ENCODE measurements at places on chromosomes 12 and 14.

DNA sequence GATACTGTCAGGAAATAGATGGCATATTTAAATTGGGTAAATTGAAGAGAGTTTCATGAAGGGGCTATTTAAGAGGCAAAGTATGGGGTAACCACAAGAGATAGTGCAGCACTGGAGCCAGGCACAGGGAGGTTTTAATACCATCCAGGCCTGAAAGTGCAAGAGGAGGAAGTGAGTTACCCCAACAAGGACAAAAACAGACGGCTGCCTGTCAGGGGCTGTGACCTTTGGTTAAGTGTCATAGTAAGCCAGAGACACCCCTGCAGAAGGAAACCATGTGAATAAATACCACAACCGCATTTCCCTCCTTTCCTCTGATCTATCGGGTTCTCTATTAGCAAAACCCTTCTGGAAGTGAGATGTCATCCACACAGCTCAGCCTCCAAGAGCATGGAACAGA lies 122.0 kb upstream of the DHRS4 start:
- no peak for DNase-seq

GRCh38 chr14:69170839-69171238 lies 17.9 kb upstream of the DCAF5 start:
- DNase-seq: no peak

DNA sequence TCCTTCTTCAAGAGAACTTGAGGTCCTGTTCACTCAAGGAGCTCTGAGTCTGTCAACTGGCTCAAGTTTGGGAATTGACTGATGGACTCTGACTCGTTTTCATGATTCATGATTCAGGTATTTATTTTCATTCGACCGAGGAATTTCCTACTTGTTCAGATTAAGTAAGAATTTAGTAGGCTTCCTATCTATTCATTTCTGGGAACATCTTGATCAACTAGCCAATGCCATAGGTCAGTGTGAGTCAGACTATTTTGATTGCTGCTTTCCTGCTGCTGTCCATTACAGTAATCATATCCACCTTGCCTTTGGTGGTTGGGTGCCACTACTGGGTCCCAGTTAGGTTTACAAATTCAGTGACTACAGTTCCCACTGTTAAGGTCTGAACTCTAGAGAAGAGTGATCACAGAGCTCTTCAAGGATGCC lies 6.1 kb downstream of the FAM186A start:
- no peak for DNase-seq

DNA sequence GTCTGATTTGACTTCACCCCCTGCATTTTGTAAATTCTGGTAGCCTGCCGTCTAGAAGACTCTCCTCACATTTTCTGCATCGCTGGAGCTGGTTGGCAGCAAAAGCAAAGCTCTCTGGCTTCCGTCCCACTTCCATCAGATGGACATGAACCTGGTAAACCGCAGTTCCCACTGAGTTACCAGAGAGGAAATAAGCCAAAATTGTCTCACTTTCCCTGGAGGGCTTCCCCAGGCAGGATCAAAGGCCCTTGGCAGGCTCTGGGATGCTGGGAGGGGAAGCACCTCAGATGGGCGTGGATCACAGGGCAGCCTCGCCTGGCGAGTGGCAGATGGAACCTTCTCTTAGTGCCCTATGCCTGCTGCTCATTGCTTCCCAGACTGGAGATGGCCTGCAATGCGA lies 243.5 kb downstream of the TMEM132C start:
- DNase-seq: no peak

GRCh38 chr12:76755829-76756379 lies 8.0 kb upstream of the ZDHHC17 start:
- DNase-seq: no peak

GRCh38 chr12:18595412-18595811 lies 142.4 kb downstream of the PLCZ1 start:
- no peak for DNase-seq

- no peak for DNase-seq
These were observed 35.2 kb upstream of the DLK1 start for GRCh38 chr14:100691395-100692056.

DNA sequence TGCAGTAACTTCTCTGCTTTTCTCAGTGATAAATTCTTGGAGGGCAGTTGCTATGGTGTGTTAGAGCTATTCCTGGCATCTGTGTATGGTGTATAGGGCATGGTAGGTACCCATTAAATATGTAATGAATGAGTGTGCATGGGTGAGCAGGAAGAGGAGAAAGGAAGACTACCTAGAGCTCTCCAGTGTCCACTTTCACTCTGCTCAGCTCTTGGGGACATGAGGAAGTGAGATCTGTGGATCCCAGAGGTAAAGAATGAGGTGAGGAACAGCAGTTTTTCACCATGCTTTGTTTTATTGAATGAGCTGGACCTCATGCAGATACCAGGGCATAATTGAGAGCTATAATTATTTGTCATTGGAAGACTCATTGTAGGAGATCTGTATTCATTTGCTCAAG lies 444.8 kb upstream of the RGS6 start:
- DNase-seq: no peak

DNA sequence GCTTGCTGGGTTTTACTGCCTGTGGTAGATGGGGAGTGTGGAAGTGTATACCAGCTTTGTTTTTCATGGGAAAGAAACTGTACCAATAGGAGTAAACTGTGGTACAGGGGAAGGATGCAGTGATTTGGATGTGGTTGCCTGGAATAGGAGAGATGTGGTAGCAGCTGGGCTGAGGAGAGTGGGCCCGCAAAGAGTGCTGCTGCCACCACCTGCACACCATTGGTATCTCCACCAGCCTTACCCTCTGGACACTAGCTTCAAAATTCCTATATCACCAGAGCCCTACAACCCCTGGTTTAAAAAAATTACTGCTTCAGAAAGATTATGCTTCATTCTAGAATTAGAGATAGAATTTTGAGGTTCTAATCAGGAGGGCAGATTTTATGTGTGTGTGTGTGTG lies 53.6 kb downstream of the AKAP6 start:
- no peak for DNase-seq

DNA sequence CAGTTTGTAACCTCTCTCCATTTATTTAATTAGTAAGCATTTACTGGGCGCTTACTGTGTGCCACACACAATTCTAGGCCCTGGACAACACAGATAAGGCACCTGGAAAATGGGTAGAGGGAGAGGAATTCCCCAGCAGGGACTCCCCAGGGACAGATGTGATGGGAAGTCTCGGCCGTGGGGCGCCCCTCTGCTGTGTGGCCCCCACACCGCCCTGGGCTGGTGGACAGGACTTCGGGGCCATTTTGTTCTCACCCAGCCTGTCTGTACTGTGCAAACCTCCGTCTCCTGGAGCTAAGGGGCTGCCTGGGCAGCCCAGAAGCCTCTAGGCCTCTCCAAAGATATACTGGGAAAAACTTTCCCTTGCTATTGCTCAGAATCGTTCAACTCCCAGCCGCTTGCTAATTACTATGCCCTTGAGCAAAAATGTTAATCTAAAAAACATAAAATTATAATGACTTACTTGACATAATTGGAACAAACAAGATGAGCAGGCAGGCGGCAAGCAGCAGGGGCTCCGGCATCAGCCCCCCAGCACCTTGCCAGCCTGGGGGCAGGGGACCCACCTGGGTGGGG lies 64.4 kb upstream of the NCOR2 start:
- no peak for DNase-seq

DNA sequence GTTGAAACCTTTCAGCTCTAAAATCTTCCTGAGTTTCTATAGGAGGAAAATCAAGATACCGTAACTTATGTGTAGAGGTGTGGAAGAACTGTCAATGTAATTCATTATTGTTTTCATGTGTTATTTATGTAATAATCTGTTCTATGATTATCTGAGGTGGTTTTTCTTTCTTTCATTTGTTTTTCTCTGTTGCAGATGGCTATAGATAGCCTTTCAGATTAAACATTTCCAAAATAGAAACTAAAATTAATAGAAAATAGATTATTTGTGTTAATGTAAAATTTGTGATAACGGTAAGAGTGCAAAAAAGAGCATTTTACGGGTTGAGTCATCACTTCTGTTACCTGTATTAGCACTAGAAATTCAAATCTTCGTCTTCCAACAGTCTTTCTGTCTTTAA lies 128.8 kb downstream of the SYNE2 start:
- no peak for DNase-seq

- no peak for DNase-seq
These were observed 6.4 kb upstream of the ADSS1 start for GRCh38 chr14:104717646-104718045.

DNA sequence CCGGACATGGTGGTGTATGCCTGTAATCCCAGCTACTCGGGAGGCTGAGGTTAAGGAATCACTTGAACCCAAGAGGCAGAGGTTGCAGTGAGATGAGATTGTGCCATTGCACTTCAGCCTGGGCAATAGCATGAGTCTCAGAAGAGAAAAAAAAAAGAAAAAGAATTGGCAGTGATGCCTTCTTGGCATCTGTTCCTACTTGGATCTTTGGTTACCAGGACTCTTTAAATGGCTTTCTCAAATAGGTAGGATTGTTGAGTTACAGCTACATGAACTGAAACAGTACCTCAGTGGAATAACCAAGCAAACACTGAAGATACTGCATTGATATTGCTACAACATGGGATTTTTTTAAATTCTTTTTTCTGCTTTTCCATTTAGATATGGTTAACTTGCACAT lies 136.8 kb downstream of the SAMD4A start:
- no peak for DNase-seq

DNA sequence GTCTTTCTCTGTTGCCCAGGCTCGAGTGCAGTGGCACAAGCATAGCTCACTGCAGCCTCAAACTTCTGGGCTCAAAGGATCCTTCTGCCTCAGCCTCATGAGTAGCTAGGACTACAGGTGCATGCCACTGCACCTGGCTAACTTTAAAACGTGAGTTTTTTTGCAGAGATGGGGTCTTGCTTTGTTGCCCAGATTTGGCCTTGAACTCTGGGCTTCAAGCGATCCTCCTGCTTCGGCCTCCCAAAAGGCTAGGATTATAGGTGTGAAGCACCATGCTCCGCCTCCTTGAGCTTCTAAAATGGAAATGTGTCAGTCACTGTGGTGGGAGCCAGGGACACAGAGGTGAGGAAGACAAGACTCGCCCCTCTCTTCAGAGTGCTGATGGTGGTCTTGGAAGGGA lies 45.6 kb downstream of the WSCD2 start:
- DNase-seq: no peak

DNA sequence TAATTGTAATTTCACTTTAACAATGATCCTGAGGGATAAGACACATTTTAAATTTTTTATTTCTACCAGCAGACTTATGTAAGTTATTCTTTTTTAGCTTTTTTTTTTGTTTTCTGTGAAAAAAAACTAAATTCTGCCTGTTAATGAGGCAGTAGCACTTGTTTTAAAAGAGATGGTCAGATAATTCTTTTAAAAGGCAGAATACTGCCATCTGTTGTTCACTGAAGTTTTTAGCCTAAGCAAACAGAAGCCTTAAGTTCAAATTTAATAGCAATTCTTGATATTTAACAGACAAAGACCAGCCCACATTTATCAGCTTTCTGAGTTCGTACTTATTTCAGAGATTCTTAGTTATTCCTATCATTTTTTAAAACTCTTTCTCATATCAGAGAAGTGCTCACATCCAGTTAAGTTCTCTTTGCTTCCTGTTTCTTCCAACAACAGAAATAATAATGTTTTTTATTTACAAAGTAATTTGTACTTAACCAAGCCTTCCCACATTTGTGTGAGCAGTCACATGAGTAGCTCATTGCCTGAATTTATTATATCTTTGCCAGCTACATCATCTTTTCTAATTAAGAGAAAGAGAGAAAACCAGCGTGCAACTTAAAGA lies 93.4 kb upstream of the SLCO1C1 start:
- DNase-seq: no peak

DNA sequence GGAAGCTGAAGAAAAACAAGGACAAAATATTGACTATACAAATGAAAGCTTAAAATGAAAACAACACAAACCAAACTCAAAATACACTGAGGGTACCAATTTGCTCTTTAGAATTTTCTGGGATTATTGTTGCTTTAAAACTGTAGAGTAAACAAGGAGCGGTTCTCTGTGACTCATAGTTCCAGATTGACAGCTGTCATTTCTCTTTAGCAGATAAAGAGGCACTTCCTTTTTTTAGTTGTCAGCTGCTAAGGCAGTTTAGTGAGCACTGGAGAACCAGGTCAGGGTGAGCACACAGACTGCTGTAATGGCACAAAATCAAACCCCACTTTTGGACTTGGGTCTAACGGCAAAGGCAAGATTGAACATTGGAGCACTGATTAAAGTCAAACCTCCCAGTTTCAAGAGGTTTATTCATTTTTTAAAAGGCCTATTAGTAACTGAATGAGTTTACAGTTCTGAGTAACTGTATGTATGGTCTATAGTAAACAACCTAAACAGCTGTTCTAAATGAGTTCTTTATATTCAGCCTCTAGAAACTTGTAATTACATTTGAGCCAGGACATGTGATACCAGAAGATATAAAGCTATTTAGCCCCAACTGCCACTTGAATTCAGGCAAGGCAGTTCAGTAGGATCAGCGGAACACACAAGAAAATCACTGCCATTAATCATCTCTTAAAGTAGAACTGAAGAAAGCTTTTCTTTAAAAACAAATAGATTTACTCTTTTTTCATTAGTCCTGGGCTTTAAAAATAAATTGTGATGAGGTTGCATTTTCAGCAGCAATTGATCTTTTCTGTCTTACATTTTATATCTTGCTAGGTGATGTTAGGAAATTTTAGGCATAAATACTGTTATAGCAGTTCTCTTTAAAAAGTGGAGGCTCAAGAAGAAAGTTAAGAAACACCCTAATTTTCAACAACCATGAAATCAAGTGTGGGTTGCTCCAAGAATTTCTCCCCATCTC lies 71.7 kb upstream of the PRICKLE1 start:
- no peak for DNase-seq

- no peak for DNase-seq
These were observed at the start of gene TAS2R7 for GRCh38 chr12:10802587-10802986. TAS2R7 (minus strand) TSS chr12:10802627; CDS start chr12:10802570, 57 bp downstream.

DNA sequence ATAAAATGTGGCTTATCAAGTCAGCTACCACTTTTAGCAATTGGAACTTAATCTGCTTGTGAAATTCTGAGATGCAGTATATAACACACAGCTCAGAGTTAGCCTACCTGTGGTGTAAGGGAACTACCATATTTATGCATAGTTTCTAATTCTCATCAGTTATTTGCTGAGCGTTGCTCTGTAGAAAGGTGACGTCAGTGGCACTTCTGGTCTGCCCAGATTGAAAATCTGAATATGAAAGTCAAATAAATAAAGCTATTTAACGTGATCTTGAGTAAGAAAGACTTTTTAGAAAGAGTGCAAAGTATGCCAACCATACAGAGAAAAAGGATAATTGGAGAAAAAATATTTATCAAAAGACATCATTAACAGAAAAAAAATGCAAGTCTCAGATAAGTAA lies 938.9 kb upstream of the NOVA1 start:
- no peak for DNase-seq
